ENCODE measurements at places on chromosomes 11 and 22. TPM values are rescaled to one million over a fixed set of nuclear protein-coding genes. Genes with fewer than 3 reads are reported as not detected.

Gene KDM4E
- not detected for total RNA-seq

DNA sequence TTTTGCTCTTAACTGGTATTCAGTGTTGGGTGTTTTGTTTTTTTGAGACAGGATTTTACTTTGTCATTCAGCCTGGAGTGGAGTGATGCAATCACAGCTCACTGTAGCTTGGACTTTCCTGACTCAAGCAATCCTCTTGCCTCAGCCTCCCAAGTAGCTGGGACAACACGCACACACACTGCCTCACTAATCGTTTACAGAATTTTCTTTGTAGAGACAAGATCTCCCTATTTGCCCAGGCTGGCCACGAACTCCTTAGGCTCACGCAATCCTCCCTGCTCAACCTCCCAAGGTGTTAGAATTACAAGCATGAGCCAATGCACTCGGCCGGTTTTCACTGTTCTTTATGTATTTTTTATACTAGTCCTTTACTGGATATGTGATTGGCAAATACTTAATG, 51.0 kb upstream of the IGLL5 start:
- H3K27me3 ChIP-seq, result no peaks in the 10 kb centered on the region
- no peak overlapping the region for H3K27ac ChIP-seq
- H3K4me3 ChIP-seq, result no peak overlapping the region
- H3K36me3 ChIP-seq, result no peaks in the 10 kb centered on the region
- no peak for DNase-seq

DNA sequence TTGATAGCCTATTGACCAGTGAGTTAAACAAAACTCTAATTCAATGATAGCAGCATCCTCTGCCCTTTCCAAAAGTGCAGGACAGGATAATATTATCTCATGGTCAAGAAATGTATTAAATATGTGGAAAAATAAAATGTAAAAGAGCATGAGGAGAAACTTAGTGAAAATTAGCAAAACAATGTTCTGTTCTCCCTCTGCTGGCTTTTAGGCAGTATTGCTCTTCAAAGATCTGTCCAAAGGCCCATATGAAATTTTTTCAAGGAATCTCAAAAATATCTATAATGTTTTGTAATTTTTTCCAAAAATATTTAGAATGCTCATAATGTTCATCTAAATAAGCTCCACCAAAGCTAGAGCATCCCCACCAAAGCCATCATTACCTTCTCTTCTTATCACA, 8.3 kb upstream of the ARL14EP start:
- no peaks in the 10 kb centered on the region for H3K4me1 ChIP-seq
- DNase-seq, result no peak

DNA sequence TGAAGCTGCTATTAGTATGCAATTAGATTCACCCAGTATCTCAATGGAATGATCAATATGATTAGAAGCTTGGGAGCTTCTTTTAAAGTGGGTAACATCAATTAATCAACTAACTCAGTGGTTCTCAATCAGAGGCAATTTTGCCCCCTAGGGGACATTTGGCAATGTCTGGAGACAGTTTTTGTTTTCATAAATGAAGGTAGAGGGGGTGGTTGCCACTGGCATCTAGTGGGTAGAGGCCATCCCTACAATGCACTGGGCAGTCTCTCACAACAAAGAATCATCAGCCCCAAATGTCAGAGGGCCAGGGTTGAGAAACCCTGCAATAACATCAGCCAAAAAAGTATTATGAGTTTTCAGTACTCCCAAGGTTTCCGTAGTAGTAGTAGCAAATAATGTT, 5.9 kb upstream of the AMOTL1 start:
- no peak for DNase-seq
- H3K27me3 ChIP-seq, result no peaks in the 10 kb centered on the region
- no peak overlapping the region for H3K27ac ChIP-seq
- H3K36me3 ChIP-seq, result no peaks in the 10 kb centered on the region

DNA sequence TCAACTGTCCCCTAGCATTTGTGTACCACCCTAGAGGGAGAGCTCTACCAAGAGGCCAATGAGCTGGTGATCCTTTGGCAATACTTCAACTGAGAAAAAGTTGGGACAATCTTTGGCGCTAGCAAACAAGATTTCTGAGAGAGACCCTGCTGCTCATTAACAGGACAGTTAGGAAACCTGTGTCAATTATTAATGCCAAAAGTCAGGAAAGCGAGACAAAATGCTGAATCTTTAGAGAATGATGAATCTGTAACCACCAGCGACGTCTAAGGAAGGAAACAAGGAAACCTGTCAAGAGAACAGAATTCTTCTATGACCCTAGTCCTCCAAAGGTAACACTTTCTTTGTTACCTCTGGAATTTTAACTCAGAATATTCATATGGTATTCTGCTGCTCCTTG, 19.9 kb downstream of the LARGE2 start:
- H3K27ac ChIP-seq, result no peak overlapping the region
- peaks cover 40% of the 10 kb centered on the region for H3K36me3 ChIP-seq
- DNase-seq, result no peak
- H3K4me1 ChIP-seq, result no peaks in the 10 kb centered on the region
- H3K27me3 ChIP-seq, result no peaks in the 10 kb centered on the region
- H3K4me3 ChIP-seq, result no peak overlapping the region

Gene MOGAT2
- not detected for total RNA-seq

Gene C11orf86
- not detected for total RNA-seq

DNA sequence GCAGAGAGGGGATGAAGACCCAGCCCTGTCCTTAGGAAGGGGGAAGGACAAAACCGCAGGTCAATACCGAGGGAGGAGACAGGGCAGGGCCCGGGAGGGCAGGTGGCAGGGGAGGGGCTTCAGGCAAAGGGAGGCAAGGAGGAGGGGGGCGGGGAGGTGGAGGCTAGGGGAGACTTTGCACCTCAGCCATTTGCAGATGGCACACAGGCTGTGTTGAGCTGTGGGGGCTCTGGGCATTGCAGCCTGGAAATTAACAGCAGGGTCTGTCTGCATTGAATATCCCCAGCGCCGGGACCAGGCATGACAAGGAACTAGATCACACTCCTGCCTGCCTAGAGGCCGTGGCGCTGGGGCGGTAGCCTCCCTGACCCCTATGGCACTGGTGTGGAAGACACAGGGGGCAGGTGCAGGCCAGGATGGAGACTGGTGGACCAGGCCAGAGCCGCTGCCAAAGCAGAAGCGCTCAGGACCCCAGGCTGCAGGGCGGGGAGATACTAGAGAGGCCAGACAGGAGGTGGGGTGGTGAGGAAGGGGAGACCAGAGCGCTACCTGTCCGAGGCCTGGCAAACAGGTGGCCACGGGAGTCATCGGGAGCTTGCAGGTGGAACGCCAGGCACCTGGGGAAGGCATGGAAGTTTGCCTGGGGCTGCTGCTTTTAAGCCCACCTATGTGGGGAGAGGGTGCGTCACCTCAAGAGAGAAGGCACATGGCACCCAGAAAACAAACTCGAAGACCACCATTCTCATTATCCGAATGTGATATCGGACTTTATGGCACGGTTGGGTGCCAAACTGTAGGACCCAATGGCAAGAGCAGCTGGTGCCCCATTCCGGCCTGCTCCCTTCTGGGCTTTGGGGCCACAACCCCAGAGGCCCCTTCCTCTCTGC, 11.5 kb downstream of the CBX6 start:
- H3K27ac ChIP-seq, result no peak overlapping the region
- H3K36me3 ChIP-seq, result peaks cover 2% of the 10 kb centered on the region

Gene ABTB2
- 7.9 TPM for total RNA-seq

Gene CARNS1
- 6.0 TPM for total RNA-seq

- H3K27ac ChIP-seq, result no peak overlapping the region
- H3K4me3 ChIP-seq, result no peak overlapping the region
- no peaks in the 10 kb centered on the region for H3K36me3 ChIP-seq
- DNase-seq, result no peak
Observed at GRCh38 chr22:48079505-48080290, 1317.2 kb downstream of the TBC1D22A start.

GRCh38 chr22:24225951-24226350, 18.9 kb downstream of the GGT5 start:
- DNase-seq, result no peak
- H3K4me1 ChIP-seq, result no peaks in the 10 kb centered on the region
- no peaks in the 10 kb centered on the region for H3K27me3 ChIP-seq
- H3K36me3 ChIP-seq, result peaks cover 7% of the 10 kb centered on the region
- H3K27ac ChIP-seq, result no peak overlapping the region

Gene PLEKHA7
- 9.5 TPM for total RNA-seq

- no peaks in the 10 kb centered on the region for H3K27me3 ChIP-seq
- no peak for DNase-seq
- no peaks in the 10 kb centered on the region for H3K4me1 ChIP-seq
- no peak overlapping the region for H3K27ac ChIP-seq
- no peak overlapping the region for H3K4me3 ChIP-seq
- no peaks in the 10 kb centered on the region for H3K36me3 ChIP-seq
Observed at GRCh38 chr22:11629661-11630385, 3898.2 kb upstream of the OR11H1 start.

DNA sequence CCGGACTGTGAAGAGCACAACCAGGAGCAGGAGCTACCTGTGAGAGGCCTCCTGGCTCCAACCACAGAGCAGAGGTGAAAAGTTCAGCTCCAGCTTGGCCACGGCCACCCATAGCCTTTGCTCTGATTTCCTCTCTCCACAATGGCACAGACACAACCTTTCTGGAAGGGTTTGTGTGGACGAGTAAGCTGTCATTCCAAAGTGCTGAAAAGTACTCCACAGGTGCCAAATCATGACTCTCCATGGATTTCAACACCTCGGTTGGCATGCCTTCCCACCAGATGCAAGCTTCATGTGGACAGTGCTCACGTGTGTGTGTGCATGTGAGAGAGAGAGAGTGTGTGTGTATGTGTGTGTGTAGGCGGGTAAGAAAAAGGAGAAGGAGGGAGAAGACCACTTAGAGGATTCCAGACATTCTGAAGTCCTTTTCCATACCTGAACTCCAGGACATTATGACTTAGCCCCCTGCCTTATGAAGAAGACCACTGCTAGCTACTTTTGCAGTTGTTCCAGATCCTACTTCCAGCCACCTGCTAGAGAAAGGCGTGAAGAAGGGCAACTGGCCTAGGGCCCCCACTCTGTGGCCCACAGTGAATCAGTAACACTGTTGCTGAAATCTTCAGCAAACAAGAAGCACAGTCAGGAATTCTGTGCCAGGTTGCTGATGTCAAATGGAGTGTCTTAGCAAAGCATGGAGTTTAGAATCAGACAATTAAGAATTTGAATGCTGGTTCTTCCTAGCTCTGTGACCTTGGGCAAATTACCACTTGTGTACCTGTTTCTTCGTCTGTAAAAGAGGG, 13.9 kb upstream of the NAV2 start:
- no peaks in the 10 kb centered on the region for H3K27me3 ChIP-seq
- H3K4me3 ChIP-seq, result no peak overlapping the region
- peak; percentile 79 for DNase-seq
- H3K36me3 ChIP-seq, result no peaks in the 10 kb centered on the region
- H3K27ac ChIP-seq, result no peak overlapping the region
- peaks cover 5% of the 10 kb centered on the region for H3K4me1 ChIP-seq

Gene LIF
- not detected for total RNA-seq

Measured in ascending aorta (tissue), 2 donors.